Stimulated activated CD4-positive, alpha-beta T cell treated with anti-CD3 and anti-CD28 coated beads, Interleukin-1b, Interleukin-23, amount 100 ng/mL, for 1 hour (primary cell): ENCODE measurements at places on chromosomes 3 and 15.

DNA sequence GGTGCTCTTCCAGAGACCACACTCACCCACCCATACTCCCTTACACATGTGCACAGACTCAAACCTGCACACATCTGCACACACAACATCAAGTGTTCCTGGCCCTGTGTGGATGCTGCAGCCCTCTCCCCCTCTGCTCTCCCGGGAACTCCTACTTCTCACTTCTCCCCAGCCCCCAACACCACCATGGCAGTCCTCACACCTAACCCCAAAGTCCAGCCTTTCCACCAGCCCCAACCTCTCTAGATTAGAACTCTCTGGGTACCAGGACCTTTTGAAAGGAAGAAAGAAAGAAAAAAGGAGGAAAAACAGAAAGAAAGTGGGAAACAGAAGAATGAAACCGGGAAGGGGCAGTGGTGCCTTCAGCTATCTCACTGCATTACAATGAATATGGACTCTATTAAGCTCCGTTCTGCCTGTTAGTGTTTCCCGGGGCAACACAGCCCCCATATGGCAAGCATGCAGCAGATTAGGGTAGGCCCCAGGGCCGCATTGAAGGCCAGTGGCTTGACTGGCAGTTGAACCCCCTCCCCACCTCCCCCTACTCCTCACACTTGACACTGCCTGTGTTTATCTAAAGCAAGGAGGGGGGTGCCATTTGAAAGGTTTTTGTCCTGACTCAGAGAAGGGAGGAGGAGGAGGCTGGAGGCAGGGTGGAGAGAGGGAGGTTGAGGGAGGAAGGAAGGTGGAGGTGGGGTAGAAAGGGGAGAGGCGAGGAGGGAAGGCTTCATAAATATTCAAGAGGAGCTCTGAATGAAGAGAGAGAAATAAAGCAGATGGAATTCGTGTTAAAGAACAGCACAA, 30.1 kb downstream of the BOC start:
- DNase-seq = no peak

DNA sequence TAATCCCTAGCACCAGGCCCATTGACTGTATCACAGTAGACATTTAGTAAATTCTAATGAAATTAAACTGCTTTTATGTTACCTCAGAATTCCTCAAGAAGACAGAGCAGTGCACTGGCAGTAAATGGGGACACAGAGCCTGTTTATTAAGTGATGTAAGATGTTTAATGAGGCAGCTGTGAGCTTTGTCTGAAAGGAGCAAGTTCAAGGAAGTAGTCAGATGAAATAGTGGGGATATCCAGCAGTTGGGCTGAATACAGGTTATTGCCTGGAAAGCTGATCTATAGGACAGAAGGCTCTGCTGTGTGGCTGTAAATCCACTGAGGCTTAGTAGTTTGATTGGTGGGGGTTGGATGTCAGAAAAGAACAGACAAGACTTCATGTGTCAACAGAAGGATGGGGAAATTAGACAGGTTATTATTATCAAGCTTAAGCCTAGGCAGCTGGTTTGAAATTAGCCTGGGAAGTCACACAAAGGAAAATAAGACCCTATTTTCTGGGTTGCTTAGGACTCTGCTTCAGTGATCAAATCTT, 62.2 kb downstream of the PFN2 start:
- no peak for DNase-seq

- no peak for DNase-seq
Observed at GRCh38 chr3:117665296-117665695, 955.7 kb downstream of the TUSC7 start.

DNA sequence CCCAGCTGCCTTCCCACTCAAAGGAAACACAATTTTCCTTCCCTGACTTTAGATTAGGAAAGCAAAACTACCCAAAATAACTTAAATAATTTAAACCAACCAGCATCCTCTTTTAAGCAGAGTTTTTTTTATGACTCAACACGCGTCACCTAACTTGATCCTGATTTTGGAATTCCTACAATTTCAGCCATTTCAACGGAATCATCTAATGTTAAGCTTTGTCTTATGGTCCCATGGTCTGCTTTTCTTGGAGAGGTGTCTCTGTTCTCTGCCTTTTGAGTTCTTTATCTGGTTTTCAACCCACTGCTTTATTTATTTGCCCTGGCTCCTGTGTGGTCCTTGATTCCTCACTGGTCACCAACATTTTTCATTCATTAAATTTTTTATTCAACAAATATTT, 219.2 kb upstream of the ARHGEF26 start:
- DNase-seq = no peak

- DNase-seq = no peak
Observed at GRCh38 chr15:67779549-67780111, 45.7 kb upstream of the SKOR1 start.

DNA sequence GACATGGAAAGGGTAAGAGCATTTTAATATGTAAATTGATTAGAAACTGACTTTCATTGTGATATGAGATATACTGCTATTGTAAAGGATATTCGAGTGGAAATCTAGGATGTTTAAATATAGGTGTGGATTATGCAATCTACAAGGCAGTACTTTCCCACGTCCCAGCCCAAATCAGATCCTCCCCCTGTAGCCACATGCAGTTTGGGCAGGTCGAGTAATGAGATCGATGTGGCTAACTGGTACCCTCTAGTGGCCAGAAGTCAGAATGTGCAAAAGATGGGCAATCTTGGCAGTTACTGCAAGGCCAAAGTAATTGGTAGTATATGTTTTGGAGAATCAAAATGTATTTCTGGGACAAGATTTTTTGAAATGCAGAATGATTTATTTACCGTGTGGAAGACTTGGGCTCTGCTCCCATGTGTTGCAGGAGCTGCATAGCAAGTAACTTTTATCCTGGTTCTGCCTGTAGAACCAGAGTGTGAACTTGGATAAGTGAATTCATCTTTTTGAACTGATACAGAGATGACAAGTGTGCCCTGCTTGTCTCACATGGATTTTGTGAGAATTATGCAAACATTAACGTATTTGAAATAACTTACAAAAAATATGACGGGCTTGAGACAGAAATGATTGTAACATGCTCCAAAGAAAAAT, 94.5 kb upstream of the ADAMTSL3 start:
- DNase-seq = peak; percentile 4

- DNase-seq = no peak
Observed at GRCh38 chr3:66392512-66392911, 108.3 kb downstream of the LRIG1 start.

GRCh38 chr3:185594073-185594472, 8.0 kb downstream of the SENP2 start:
- no peak for DNase-seq

DNA sequence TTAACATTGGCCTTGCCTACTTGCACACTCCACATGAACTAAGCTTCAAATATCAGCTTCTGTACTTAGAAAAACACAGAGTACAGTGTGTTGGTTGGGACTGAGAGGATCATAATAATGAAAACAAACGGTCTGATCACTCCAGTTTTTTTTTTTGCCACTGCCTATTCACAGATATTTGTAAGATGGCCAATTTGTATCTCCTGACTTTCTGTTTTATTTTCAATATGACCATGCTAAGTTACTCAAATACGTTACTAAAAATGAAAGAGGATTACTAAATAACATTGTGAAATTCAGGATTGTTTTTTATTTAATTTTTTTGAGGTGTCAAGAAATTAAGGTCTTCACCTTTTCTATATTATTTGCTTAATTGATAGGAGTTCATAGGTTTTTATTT, 595.1 kb downstream of the TUSC7 start:
- DNase-seq = no peak

GRCh38 chr3:123083383-123084124, 16.7 kb downstream of the PDIA5 start:
- no peak for DNase-seq

DNA sequence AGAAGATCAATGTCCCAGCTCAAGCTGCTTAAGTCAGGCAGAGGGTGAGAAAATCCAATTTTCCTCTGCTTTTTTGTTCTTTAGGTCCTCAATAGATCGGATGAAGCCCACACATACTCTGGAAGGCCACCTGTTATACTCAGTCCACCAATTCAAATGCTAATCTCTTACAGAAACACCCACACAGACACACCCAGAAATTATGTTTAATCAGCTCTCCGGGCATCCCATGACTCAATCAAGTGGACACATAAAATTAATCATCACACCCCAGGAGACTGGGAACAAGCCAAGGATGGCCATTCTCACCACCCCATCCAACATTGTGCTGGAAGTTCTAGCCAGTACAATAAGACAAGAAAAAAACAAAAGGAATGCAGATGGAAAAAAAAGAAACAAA, 67.8 kb upstream of the SLC24A5 start:
- DNase-seq = no peak

DNA sequence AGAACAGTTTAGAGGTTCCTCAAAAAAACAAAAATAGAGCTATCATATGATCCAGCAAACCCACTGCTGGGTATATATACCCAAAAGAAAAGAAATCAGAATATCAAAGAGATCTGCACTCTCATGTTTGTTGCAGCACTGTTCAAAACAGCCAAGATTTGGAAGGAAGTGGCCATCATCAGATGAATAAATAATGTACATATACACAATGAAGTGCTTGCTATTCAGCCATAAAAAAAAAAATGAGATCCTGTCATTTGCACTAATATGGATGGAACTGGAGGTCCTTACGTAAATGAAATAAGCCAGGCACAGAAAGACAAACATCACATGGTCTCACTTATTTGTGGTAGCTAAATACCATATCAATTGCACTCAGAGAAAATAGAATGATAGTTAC, 58.4 kb downstream of the SCAPER start:
- no peak for DNase-seq

- DNase-seq = no peak
Observed at GRCh38 chr3:97687734-97688133, 76.8 kb upstream of the ARL6 start.

GRCh38 chr3:121995161-121996137, 26.6 kb downstream of the ILDR1 start:
- DNase-seq = no peak

DNA sequence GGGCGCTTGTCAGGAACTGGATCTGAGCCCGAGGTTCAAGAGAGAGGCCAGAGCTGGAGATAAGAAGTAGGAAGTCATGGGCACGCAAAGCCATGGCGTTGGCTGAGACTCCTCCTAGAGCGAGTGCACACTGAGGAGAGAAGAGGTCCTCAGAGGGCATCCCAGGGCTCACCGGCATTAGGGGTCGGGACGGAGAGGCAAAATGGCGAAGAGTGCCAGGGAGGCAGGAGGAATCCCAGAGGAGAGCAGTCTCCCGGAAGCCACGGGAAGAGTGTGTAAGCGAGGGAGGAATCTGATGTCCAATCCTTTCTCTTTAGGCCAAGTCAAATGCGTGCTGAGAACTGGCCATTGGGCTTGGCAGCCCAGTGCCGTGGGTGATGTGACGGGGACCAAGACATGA, 24.0 kb downstream of the EFCC1 start:
- DNase-seq = no peak

DNA sequence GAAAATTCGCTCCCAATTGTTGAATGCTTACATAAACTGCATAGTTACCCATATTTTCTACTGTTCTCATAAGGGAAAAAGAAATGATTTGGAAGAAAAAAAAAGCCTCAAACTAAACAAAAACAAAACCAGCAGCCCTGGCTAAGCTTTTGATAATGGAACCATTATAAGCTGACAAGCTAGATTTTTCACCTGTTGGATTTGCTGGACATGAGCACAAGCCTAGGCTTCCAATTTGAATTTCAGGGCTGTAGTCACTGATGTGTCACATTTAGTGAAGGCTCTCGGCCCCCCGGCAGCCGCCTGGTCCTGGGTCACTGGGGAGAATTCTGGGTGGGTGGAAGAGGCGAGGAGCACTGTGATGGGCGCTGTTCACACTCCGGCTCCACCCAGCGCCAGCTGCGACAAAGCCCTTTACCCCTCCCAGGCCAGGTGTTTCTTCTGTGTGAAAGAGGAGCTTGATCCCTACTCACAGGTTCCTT, 4.6 kb downstream of the FBXL22 start:
- DNase-seq = no peak

- DNase-seq = no peak
Observed at GRCh38 chr3:44223299-44223698, 18.4 kb upstream of the TOPAZ1 start.

- no peak for DNase-seq
Observed at GRCh38 chr3:53616971-53617892, 122.8 kb downstream of the CACNA1D start.

DNA sequence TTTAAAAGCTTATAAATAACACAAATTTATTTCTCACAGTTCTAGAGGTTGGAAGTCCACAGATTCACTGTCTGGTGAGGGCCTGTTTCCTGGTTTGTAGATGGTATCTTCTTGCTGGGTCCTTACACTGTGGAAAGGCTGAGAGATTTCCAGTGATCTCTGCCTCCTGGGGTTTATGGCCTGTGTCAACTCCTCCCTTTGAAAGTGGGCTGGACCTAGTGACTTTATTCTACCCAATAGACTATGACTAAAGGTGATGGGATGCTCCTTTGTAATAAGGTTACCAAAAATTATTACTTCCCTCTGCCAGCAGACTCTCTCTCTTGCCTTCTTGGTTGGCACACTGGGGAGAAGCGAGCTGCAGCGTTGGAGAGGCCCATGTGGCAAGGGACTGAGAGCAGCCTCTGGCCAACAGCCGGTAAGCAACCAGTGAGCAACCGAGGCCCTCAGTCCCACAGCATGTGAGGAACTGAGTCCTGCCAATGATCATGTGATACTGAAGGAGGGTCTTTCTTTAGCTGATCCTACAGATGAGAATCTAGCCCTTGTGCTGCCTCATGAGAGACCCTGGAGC, 14.0 kb upstream of the COPG1 start:
- DNase-seq = no peak

DNA sequence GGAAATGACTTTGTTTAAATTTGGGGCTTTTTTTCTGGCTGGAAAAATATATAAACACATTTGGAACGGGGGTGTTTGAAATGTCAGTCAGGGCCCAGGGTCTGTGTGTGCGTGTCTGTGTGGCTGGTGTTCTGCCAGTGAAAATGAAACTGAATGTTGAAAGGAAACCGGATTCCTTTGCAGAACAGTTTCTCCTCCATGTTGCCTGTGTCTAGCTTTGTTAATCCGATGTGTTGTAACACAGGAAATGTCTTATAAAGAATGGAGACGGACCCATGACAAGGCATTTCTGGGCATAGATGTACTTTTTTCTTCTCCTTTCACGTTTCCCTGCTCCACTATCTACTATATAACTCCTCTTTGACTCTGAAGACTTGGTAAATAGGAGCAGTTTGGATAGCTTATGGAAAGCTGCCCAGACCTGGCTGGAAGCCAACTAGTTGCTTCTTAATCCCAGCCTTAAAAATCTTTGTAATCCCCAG, 2.8 kb downstream of the SQOR start:
- DNase-seq = no peak

GRCh38 chr3:194257151-194257621, 93.9 kb downstream of the CPN2 start:
- no peak for DNase-seq

- DNase-seq = no peak
Observed at GRCh38 chr3:47979070-47979469, 37.1 kb downstream of the MAP4 start.

- DNase-seq = no peak
Observed at GRCh38 chr3:164209363-164209762, 868.9 kb downstream of the SI start.

DNA sequence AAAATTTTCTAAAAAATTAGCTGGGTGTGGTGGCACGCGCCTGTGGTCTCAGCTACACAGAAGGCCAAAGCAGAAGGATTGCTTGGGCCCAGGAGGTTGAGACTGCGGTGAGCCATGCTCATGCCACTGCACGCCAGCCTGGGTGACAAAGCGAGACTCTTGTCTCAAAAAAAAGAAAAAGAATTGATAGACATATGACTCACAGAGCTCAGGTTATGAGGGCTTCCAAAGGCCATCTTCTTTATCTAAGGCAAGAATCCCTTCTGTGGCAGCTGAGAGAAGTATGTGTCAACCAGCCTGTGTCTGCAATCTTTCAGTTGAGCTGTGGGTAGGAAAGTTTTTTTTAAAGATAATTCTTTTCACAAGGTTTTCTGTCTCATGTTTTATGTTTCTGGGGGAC, 53.9 kb downstream of the MRPS25 start:
- no peak for DNase-seq

- DNase-seq = no peak
Observed at GRCh38 chr3:116453666-116454346, 8.5 kb upstream of the LSAMP start.
